Activated T-cell treated with anti-CD3 and anti-CD28 coated beads, Interleukin-2, amount 50 U/mL, for 4 hours (primary cell): ENCODE measurements at places on chromosomes 11 and 22. TPM values are rescaled to one million over a fixed set of nuclear protein-coding genes. Genes with fewer than 3 reads are reported as not detected.

The RASSF10 gene
- not detected for total RNA-seq

DNA sequence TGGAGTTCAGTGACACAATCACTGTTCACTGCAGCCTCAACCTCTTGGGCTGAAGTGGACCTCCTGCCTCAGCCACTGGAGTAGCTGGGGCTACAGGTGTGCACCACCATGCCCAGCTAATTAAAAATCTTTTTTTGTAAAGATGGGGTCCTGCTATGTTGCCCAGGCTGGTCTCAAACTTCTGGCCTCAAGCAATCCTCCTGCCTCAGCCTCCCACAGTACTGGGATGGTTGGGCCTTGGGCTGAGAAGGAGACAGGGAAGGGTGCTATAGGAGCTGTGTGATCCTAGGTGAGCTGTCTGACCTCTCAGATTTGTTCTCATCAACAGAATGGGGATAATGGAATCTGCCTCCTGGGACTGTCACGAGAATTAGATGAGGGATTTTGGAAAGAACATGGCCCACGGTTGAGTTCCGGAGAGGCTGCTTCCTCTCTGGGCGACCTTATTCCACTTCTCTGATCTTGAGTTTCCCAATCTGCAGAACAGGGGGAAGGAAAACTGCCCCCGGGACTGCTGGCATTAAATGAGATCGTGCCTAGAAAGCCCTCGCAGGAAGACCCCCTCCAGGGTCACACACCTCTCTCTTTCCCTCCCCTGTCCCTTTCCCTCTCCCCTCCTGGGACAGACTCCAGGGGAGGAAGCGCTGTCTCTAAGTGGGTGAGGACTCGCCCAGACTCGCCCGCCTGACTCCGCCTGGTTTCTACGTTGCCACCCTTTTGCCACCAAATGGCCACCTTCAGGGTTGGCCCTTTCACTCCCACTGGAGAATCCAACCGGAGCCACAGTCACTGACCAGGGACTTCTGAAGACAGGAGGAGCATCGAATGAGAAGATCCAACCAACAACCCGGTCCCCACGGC, 50.1 kb downstream of the MCM5 start:
- no peak for DNase-seq

GRCh38 chr11:102986815-102987214, 31.3 kb upstream of the MMP13 start:
- DNase-seq = no peak

DNA sequence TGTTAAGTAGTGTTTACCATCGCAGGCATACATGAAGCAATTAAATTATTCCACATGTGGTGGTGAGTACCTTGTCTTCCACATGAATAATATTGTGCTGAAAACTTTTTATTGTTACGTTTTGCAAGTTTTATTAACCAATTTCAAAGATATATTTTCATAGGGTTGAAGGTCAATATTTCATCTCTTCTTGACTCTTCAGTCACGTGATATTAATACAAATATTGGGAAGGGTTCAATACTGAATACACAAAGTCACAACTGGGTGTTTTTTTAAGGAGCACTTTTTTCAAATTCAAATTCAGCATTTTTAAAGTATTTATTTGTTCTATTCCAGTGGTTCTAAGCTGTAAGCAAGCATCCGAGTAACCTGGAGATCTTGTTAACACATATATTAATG, 348.9 kb downstream of the LRRC4C start:
- no peak for DNase-seq

The SMPD1 gene
- total RNA-seq = 18.2 TPM

GRCh38 chr11:75301601-75302345, 49.7 kb downstream of the ARRB1 start:
- DNase-seq = no peak

The ANKK1 gene
- total RNA-seq = not detected

DNA sequence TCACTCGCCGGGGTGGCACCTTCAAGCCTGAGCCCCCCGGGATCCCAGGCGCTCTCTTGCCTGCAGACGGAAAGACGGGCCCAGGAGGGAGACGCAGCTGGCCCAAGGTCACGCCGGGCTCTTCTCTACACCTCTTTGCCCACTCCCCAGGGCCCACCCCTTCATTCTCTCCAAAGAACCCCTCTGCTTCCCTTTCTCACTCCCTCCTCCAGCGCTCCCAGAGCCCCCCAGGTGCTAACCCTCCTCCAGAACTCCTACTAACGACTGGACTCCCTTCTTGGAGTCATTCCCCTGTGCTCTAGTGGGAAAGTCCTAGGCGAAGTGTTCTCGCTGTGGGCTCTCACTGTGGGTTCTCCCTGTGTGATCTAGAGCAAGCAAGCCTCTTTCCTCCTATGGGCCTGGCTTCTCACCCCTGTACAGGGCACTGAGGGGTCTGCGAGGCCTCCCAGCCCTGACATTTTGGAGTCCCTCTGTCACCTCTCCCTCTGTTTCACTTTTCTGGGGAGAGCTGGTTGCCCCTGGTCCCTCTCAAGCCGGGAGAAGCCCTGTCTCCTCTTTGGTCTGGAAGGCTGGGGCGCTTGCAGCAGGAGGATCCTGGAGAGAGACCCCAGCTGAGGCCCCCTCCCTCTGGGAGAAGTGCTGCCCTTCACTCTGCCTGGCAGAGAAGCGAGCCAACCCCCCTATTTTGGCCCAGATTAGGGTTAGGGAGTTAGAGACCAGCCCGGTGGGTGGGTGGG, 858 bp downstream of the OAF start:
- DNase-seq = no peak

DNA sequence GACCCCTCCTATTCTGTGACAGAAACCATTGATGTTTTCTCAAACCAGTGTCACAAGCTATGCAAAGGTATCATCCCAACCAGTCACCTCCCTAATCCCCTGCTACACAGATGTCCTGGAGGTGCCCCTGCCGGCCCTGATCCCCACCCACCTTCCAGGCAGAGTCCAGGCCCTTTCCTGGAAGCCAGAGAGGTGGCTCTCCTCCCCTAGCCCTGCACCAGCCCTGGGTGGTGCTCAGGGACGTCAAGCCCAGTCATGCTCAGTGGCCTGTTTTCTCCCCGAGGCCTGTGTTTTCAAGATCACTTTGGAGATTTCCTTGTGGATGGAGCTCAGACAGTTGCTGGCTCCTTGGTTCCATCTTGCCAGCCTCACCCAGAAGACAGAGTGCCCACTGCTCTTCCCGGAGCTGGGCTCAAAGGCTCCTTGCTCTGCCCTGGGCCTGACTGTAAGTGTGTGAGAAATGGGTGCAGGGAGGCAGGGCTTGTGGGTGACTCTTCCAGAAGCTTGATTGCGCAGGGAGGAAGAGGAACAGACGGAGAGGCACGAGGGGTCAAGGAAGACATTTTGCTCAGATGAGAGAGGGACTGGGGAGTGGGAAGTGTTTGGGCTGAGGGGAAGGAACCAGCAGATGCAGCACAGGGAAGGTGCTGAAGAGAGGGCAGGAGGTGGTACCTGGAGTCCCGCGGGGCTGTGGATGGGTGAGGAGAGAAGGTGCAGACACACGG, 11.3 kb downstream of the P2RY6 start:
- DNase-seq = no peak

The CD44 gene
- total RNA-seq = 468 TPM

GRCh38 chr11:3994030-3994640, 100.5 kb upstream of the RRM1 start:
- DNase-seq = no peak

The GSTP1 gene
- total RNA-seq = 446 TPM
